MG63 (cell line): ENCODE measurements at places on chromosomes 1 and 21.
A peak's percentile ranks its signal among the peaks of the same experiment; 100 is the strongest.

GRCh38 chr1:219126377-219126776 lies 47.3 kb upstream of the LYPLAL1 start:
- DNase-seq = peak; percentile 12

- no peak for DNase-seq
These were observed 24.1 kb upstream of the ASPM start for GRCh38 chr1:197170538-197170937.

- DNase-seq = no peak
These were observed 26.4 kb downstream of the LHX4 start for GRCh38 chr1:180256341-180257027.

GRCh38 chr1:192147221-192147620 lies 11.0 kb upstream of the RGS18 start:
- DNase-seq = no peak

GRCh38 chr1:162197041-162197531 lies 127.6 kb downstream of the NOS1AP start:
- DNase-seq = no peak
